ENCODE measurements at places on chromosomes 3 and 15.

GRCh38 chr3:31947671-31948091 is 33.4 kb downstream of the OSBPL10 start:
- no peak for DNase-seq

- DNase-seq = no peak
Observed at GRCh38 chr15:26721232-26721967, 51.5 kb downstream of the GABRB3 start.

DNA sequence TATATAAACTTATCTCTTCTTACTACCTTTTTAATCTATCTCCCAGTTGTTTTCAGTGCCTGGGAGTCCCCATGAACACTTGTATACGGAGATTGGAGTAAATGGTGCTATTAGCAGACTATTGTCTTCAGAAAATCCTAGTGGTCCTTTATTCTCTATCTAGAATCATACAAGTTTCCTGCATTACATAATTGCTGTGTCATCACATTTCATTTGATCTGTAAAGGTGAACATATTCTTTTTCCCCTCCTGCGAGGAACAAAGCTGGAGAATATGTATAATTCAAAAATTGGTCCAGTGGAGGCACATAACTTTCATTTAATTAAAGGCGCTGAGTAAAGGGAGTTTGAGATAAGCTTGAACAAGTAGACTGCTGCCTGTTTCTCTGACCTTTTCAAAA is 324.8 kb downstream of the FEZF2 start:
- DNase-seq = no peak

DNA sequence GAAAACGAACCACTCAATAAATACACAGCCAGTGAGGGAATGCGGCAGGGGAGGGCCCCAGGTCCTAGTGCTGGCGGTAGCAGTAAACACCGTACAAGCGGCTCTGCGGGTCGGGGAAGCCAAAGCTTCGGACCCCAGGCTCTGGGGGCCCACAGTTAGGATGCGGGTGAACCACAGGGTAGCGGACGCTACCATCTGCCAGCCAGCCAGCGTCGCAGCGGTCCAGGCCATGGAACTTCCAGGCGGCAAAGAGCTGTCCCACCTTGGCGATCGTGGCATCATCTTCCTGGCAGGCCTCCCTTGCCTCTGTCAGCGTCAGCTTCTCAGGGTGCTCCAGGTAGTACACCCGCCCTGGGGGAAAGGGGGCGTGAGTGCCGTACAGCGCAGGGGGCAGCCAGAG is 17.4 kb downstream of the HAPLN3 start:
- DNase-seq = no peak

DNA sequence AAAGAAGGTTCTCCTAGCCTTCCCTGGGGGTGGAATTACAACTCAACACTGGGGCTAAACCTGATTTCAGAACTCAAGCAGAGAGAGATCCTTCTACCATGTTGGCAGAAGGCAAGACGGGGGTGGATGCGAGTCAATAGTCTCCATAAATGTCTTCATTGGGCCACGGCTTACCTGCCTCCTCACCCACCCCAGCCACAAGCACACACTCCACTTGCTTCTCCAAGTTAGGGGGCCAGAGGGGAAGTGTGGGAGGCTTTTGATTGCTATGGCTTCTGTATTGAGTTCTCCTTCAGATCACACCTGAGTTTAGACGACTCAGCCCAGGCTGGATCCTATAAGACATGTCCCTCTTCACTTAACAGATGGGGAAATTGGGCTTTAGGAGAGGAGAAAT is 178.9 kb downstream of the UACA start:
- DNase-seq = no peak

DNA sequence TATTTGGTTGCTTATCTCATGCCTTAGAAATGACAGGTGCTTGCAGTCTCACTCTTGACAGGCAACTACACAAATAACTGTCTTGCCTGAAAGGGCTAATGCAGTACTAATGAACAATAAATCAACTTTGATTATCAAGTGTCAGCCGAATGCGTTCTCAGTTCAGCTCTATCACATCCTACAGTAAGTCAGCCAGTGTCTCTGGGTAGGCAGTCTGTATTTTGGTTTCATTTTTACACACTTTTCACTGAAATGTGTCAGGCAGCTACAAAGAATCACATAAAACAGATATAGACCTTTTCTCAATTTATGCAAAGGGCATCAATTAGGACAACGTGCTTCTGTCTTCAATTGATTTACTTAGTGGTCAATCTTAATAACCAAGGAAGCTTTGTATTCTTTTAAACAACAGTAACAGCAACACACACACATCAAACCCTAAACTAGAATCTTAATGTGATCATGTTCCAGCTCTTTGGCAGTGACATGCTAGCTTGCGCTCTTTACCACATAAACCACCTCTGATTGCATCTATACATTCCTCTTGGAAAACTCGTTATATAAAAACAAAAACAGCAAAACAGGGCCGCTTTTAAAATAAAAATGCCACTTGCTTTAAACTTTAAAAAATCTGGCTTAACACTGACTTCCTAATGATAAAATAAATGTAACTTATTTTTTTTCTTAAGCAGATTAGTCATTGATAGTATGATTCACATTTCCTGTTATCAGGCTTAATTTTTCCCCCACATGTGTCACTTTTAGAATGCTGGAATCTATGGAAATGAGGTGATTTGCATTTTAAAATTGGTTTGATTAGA is 520.4 kb downstream of the FOXP1 start:
- no peak for DNase-seq

- no peak for DNase-seq
Observed at GRCh38 chr15:43958861-43959330, 132.1 kb downstream of the WDR76 start.

DNA sequence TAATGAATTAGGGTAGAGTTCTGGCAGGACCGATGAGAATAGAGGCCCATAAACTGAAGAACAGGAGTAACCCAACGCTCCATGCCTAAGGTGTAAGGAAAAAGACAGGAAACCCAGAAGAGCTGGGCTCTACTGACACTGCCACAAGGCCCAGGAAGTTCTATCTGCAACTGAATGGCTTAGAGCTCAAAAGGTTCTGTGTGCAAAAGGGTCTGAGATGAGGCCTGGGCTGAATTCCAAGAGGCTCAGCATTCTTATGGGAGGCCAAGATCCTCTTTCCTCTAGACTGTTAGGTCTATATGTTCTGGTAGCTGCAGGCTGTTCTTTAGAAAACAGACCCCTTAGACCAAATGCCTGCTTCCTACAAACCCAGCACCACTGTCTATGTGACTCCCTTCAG is 30.5 kb upstream of the PRSS50 start:
- DNase-seq = no peak

GRCh38 chr3:46542801-46543201 is 23.3 kb downstream of the LRRC2 start:
- no peak for DNase-seq

DNA sequence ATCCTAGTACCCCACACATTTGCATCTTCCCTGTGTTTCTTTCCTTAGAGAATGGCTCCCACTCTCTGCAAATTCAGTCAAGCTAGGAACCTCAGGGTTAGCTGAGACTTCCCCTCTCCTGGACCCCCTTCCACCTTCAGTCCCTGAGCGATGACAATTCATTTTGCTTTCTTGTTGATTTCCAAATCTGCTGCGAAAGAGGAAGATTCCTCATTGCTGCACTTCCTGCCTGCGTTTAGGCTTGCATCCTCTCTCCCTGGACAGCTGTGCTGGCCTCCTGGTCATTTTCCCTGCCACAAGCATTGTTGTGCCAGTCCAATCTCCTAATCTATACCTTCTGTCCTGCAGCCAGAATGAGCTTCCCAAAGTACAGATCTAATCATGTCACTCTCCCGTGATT is 12.3 kb upstream of the DGKG start:
- no peak for DNase-seq

GRCh38 chr3:124671106-124671505 is 59.1 kb upstream of the UMPS start:
- no peak for DNase-seq

DNA sequence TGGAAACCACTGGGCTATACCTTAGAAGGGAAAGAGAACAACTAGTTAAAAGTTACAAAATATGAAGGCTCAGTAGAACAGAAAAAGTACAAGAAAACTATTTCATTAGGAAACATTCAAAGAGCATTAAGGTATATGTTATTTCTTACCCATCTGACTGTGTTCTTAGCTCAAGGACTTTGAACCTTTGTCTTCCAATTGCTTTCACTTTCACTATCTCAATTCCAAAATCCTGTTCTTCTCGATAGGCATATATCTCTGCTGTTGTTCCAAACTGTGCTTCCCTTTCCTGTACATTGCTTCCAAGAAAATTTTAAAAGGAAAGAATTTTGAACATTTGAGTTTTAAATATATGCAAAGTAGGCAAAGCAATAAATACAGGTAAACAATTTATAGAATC is 6.9 kb downstream of the CRBN start:
- DNase-seq = no peak

GRCh38 chr3:69815970-69816369 is 76.7 kb downstream of the MITF start:
- DNase-seq = no peak

Measured in central memory CD8-positive, alpha-beta T cell (primary cell).